ENCODE measurements at places on chromosomes 2 and 18.

DNA sequence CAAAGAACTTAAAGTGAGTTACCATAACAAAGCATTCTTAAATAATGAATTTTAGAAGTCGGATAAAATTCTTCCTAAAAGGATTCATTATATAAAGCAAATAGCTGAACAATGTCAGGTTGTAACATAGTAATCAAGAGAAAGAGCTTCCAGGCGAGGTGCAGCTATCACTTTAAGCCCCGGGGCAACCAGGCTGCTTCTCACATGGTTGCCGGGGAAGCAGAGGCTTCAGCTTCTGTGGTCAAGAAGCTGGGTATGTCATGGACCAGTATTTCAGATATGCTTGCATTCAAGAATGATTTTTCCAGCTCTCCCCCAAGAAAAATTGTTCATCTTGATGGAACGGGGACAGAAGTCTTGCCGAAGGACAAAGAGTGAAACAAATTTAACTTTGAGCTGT lies 23.6 kb upstream of the KYNU start:
- DNase-seq, result no peak

GRCh38 chr2:195534971-195535370 lies 122.1 kb upstream of the SLC39A10 start:
- no peak for DNase-seq

DNA sequence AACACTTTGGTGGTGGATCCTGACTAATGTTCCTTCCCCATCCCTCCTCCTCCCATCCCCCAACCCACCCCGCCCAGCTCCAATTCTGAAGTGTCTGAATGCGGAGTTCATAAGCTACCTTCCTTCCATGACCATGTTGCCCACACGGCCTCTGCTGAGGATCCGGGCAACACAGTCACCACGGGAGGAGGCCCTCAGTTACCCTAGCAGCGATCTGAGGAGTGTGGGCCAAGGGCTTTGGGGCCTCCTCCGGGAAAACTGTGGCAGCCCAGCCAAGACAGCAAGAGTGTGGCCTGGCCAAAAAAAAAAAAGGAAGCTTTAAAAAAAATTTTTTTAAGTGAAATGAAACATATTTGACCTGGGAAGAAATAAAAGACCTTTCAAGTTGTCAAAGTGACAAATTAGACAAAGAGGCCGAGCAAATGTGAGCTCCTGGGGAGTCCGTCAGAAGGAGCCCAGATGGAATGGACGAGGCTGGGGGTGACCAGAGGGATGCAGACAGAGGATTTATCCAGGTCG lies 169.0 kb upstream of the PKDCC start:
- DNase-seq, result no peak

- no peak for DNase-seq
These were observed 5.4 kb downstream of the MARCHF4 start for GRCh38 chr2:216366777-216367471.

GRCh38 chr18:79625924-79626561 lies 53.6 kb upstream of the CTDP1 start:
- no peak for DNase-seq

GRCh38 chr2:240310201-240310600 lies 125.3 kb upstream of the GPC1 start:
- no peak for DNase-seq

DNA sequence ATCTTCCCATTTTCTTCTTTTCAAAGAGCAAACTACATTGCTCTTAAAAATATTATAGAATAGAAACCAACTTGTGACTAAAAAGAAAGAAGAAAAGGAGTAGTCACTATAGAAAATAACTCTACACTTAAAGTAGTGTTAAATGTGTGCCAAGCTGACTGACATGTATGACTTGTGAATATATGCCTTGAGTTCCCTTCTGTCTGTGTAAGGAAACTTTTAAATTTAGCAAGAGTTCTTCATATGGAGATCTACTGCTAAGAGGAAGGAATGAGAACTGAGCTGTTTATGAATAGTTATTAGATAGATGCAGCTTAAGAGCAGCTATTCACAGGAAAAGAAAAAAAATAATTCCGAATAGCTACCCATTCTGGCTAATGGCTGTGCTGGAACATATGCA lies 1221.7 kb upstream of the ZEB2 start:
- DNase-seq, result no peak

DNA sequence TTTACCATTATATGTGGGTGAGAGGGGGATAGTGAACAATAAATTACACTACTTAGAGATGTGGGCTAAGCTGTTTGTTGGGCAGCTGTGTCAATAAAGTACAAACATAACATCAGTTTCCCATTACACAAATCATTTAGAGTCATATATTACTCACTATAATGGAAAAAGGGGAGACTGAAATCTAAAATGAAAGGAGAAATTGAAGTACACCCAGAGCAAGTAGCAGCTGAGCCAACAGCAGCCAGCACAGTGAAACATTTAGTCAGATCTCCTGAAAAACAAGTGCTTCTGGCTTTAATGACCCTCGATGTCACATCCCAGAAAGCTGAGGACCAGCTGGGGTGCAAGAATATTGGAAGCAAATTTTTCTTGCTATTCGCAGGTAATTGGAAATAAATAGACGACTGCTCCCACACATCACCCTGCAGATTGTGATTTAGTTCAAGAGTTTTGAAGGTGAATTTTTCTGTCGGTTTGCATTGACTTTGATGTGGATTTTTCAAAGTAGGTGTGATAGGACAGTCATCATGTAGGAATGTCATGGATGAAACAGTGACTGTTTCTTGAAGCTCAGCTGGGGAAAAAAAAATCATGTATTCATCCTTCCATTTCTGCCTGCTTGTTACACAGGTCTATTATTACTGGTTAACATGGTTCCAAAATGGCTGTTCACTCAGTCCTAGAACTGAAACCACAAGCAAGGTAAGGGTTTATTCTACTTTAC lies 1607.3 kb upstream of the CELF4 start:
- no peak for DNase-seq

DNA sequence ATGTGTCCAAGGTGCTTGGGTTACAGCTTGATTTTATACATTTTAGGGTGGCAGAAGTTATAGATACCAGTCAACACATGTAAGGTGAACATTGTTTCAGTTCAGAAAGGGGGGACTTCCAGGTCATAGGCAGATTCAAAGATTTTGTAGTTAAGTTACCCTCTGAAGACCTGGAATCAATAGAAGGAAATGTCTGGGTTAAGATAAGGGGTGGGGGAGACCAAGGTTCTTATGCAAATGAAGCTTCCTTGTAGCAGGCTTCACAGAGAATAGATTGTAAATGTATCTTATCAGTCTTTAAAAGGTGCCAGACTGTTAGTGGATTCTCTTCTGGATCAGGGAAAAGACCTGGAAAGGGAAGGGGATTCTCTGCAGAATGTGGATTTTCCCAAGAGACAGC lies 42.4 kb downstream of the BMPR2 start:
- no peak for DNase-seq

- DNase-seq, result no peak
These were observed 2.2 kb downstream of the CAVIN2 start for GRCh38 chr2:191844706-191845105.

GRCh38 chr2:223086370-223086981 lies 34.5 kb downstream of the KCNE4 start:
- DNase-seq, result no peak

Data from D341Med (cell line).